ENCODE measurements at places on chromosomes 2 and 18.

DNA sequence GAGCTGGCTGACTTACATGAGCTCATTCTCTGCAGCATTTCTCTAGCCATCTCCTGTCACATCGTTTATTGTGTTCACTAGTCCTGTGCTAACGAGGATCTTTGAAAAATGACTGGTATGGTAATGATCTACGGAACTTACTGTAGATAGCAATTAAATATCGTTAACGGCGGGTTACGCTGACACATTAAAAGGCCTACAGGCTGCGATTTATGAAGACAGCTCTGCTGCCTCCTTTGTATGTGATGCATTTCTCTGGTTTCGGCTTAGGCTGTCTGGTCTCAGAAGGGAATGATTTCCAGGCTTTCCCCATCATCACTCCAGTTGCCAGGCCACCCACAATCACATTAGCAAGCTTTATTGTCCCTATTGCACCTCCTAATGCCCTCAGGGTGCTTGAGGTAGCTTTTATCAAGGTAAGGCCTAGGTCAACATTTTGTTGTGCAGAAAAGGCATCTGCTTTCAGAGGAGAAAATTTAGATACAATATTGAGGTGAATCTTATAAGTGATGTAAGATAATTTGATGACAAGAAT lies 284.4 kb downstream of the SOX11 start:
- DNase-seq = no peak

GRCh38 chr2:86003967-86004366 lies 101.7 kb downstream of the POLR1A start:
- no peak for DNase-seq

DNA sequence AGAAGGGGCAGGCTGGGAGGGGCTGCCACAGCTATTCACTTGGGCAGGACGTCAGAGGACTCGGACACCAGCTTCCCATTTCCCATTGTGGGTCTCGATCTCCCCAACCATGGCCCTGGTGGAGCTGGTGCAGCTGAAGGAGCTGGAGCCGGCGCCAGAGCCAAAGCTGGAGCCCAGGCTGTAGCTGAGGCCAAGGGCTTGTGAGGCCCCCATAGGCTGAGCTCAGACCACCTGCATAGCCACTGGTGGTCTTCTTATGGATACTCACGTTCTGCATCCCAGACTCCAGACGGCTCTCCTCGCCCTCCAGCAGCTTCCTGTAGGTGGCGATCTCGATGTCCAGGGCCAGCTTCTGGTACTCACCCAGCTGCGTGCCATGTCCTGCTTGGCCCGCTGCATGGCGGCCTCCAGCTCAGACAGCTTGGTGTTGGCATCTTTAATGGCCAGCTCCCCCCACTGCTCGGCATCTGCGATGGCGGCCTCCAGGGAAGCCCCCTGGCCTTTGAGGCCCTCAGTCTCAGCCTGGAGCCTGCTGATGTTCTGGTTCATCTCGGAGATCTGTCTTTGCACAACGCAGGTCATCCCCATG lies 6.0 kb upstream of the CDK5R2 start:
- no peak for DNase-seq

DNA sequence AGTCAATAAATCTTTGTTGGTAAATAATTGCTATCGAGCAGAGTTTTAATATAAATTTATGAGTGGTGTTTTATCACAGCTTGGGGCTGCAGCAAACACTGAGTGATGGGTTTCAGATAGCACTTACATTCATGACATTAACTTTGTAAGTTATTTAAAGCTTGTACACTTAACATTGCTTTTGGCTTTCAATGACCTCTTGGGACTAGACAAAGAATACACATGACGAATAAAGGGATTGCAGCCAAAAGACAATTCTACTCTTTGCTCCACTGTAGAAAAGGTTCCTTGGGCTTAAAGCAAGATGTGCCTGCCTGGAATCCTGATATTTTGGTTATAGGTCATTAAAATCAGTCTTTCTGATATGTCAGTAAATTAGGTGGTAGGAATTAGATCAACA lies 299.5 kb downstream of the GBX2 start:
- no peak for DNase-seq

GRCh38 chr2:8538931-8539621 lies 142.8 kb upstream of the ID2 start:
- no peak for DNase-seq

- DNase-seq = no peak
Measured at GRCh38 chr2:142557391-142557790, 320.1 kb upstream of the KYNU start.

- no peak for DNase-seq
Measured at GRCh38 chr2:43984533-43984932, 11.3 kb downstream of the LRPPRC start.

DNA sequence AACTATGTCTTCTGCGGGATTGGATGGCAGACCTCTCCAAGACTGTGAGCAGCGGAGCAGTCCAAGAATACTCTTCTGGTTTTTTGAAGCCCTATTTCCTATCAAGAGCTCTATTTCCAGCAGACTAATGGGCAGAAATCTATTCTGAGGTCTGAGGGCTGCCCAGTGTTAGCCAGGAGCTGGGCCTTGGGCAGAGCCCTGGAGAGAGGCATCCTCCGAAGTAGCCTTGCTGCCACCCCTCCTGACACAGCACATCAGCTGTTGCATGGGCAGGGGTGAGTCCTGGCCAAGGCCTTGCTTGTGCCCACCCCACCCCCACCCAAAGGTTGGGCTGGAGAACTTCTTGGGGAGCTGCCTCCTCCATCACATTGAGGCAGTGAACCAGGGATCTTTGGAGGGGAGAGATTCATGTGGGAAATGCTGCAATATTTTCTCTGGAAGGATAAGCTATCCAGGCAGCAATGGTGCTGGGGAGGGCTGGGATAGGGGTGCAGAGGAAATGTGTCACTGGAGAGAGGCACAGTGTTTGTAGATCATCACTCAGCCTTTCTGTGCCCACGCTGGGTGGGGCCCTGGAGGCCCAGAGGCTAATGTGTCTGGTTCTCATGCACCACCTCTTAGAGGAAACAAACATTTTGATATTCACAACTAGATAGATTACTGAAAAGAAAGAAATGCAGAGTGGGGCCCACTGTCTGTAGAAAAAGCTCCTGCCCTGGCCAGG lies 104.7 kb downstream of the VSNL1 start:
- no peak for DNase-seq

GRCh38 chr2:234640657-234641056 lies 143.8 kb upstream of the ARL4C start:
- DNase-seq = no peak

DNA sequence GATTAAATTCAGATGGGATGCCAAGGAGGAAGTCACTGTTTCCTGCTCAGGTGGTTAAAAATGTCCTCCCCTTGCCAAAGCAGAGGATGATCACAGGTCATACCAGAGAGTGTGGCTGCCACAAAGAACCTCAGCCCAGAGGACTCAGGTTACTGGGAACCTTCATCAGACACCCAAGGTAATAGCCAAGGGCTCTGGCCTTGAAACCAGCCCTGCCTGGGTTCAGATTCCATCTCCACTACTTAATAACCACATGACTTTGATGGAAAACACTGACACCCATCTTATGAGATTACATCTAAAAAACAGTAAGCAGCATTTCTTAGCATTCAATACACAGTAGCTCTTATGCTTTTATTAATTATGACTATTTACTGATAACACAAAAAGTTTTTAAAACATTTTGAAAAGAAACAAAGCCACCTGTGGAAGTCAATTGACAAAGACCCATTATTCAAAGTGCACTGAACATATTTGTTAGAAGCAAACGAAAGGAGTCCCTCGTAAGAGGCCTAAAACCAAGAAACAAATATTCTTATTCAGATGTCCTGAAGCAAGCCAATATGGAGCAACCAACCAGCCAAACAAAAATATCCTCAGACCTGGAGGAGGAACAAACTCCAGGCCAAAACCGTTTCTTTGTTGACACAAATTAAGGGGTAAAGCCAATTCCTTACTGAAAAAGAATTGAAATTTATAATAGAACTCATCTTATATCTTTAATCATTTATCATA lies 241.5 kb downstream of the RNF152 start:
- no peak for DNase-seq

DNA sequence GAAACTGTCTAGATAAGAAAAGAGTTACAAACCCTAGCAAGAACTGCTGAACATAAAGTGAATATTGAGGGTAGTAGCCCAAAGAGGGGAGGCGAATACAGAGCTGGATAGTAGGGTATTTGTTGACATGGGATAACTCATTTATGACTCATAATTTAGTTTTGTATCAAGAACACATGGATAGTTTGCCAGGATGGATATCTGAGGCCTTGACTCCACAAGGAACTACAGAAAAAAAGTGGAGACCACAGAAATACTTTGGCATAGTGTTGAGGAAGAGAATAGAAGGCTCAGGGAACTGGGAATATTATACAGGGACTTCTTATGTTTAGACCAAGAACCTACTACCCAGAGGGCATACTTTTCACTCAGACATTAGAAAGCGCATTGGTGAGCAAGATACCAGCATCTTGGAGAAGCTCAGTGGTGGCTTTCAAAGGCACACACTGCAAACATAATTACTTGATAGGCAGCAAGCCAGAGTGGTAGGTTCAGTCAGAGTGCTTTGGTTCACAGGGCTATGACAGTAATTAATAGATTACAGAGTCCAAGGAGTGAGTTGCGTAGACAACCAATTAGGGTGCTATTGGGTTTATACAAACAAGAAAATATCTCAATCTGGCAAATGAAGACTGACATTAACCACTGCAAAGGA lies 51.9 kb upstream of the ZBTB7C start:
- DNase-seq = no peak

GRCh38 chr2:8676921-8677645 lies 4.8 kb upstream of the ID2 start:
- no peak for DNase-seq

DNA sequence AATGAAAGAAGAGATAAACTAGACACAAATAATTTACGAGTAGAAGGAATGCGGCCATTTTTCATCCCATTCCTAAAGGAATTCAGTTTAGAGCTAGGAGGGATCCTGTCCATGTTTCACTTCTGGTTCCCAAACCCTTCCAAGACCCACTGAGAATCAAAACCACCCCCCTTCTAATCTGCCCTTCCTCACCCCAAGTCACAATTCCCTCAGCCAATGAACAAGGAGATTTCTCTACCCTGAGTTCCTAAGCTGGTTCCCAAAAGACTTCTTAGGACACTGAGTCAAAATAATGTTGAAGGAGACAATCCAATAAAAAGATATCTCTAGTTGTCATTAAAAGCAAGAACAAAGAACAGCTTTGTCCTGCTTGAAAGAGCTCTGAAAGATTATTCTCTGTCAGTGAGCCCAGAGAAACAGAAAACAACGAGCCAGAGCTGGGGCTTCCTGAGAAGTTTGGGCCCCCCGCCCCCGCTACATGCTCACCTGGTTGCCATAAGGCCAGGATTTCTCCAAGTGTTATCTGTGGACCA lies 45.7 kb downstream of the STK39 start:
- DNase-seq = no peak

GRCh38 chr2:317501-318424 lies 29.9 kb upstream of the ALKAL2 start:
- no peak for DNase-seq

GRCh38 chr2:169007941-169008340 lies 23.2 kb downstream of the ABCB11 start:
- DNase-seq = no peak

GRCh38 chr2:6352906-6353515 lies 512.7 kb downstream of the CMPK2 start:
- DNase-seq = no peak

DNA sequence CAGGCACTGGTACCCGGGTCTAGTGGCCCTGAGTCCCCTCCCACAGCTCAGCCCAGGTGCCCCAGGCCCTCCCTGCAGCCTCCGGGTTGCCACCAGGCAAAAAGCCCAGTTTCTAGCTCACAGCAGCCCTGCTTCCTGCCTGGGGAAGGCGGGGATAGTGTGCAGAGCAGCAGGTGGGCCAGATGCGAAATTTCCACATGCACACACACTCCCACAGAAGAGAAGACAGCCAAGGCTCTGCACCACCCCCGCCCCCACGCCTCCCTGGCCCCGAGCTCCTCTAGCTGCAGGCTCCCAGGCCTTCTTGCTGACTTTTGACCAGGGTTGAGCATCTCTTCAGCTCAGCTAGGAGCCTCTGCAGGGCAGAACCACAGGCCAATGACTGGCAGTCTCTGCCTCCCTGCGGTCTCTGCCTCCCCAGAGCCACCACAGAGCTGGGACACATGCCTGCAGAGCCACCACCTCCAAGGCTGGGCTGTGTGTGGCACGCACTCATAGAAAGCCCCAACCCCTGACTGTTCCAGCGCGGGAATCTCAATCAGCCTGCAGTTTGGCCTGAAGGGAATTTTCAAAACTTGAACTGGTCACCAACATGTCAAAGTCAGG lies 7.2 kb downstream of the SLC66A2 start:
- no peak for DNase-seq

DNA sequence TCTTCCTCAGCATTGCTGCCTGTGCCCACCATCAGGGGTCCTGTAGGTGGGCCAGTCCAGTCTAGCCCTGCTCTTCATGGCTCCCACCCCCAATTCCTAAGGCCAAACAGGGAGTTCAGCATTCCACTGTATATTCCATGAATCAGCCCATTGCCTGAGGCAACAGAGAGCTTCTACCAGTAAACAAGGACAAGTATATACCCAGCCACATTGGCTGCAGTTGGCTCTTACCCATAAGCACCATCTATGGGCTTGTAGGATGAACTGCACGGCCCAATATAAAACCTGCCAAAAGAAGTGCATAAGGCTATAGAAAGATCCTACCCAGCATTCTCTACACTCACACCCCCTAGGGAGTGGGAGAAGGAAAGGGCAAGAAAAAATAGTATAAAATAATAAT lies 95.1 kb upstream of the SALL3 start:
- no peak for DNase-seq

DNA sequence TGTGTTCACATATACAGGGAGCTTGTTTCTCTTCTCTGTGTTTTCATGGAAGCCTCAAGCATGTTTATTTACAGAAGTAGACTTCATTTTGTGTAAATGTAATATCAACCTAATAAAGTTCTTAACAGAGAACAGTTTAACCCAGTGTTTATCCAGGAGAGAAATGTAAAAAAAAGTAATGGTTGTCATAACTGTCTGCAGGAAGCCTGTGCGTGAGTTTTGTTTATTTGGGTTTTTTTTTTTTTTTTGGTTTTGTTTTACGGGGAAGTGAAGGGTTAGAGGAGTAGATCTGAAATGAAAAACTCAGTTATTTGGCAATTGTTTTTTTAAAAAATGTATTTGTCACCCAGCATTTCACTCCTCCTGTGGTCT lies 124.7 kb downstream of the RAPGEF4 start:
- no peak for DNase-seq

GRCh38 chr2:24919037-24919505 lies 966 bp downstream of the ADCY3 start:
- no peak for DNase-seq

DNA sequence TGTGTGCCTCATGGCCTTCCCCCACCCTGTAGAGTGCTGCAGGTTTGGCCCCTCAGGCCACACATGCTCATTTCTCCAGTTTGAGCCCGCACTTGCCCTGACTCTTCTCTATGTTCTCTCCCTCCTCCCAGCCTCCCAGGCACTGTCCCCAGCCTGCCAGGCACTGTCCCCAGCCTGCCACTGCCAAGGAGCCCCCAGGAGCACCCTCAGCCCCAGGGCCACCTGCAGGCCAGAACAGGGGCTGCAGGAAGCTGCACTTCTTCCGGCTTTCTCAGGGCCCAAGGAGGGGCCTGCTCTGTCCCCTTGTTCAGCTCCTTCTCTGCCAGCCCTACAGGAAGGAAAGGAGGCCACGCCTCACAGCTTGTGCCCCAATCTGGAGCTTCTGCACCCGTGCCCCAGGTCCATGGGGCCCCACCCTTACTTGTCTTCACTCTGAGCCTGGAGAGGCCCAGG lies 31.6 kb downstream of the CYP26B1 start:
- DNase-seq = no peak

All from NCI-H2107 (cell line).